Lower lobe of right lung (tissue), 2 donors: ENCODE measurements at places on chromosomes 3 and 15. TPM values are rescaled to one million over a fixed set of nuclear protein-coding genes. Genes with fewer than 3 reads are reported as not detected.

NRROS gene
- 20.7 TPM for total RNA-seq

RBMS3 gene
- total RNA-seq = 58.5 TPM

PLSCR4 gene
- 63.5 TPM for total RNA-seq

HRH1 gene
- total RNA-seq = 6.4 TPM

CA12 gene
- 4.9 TPM for total RNA-seq

SCN11A gene
- total RNA-seq = 0.27 TPM

GOLGA8G gene
- not detected for total RNA-seq

PCSK6 gene
- 12.3 TPM for total RNA-seq

EPHB3 gene
- total RNA-seq = 4.9 TPM

MCF2L2 gene
- 0.62 TPM for total RNA-seq

CYP1A1 gene
- total RNA-seq = 0.38 TPM

CD80 gene
- total RNA-seq = 8.6 TPM

DNA sequence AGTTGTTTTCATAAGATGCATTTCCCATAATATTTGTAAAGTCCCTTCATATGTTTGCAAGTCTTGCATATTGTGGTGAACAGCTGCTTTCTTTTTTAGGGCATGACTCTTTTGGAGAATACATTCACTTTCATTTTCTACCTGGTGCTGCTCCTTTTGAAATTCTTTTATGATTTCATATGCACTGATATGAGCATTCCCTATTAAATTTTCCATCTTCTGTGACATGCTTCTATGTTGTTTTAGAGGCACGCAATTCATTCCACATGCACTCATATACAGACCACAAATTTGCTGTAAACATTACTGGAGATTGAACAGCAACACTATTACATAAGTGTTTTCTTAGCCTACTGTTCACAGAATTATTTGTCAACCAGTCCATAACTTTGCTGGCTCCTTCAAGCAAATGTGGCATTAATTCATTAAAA is 92.8 kb upstream of the TNFSF10 start:
- DNase-seq = no peak

DNA sequence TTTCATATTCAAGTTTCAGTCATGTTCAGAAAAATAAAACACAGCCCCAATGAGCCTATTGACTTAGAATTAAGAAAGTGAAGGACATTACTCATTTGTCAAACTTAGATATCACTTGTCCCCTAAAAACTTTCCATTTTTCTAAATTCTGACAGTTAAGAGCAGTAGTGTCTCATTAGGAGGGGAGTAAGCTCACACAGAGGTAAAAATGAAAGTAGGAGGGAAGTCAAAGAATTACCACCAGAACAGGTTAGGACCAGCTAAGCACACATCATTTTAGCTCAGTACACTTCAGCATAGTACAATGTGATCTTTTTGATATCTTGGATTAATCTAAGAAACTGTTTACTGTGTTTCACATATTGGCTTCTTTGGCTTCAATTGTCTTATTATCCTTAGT is 64.3 kb downstream of the OSTN start:
- no peak for DNase-seq

- no peak for DNase-seq
These were observed 77.2 kb upstream of the ACKR4 start for GRCh38 chr3:132519914-132520313.

DNA sequence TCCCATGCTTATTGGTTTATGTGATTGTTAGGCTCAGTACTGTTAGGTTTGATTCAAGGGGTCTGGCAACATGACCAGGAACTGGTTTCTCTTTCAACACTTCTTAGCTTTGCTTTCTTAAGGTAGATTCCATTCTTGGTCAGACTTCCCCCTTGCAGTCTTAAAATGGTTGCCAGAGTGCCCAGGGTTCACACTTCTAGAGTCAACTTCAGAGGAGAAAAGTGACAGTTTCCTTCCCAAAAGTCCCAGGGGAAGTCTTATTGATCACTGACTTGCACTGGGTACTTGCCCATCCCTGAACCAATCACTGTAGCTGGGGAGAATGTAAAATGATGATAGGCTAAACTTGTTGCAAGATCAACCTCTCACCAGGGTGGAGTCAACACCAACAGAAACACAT is 14.1 kb downstream of the MGLL start:
- DNase-seq = no peak

DNA sequence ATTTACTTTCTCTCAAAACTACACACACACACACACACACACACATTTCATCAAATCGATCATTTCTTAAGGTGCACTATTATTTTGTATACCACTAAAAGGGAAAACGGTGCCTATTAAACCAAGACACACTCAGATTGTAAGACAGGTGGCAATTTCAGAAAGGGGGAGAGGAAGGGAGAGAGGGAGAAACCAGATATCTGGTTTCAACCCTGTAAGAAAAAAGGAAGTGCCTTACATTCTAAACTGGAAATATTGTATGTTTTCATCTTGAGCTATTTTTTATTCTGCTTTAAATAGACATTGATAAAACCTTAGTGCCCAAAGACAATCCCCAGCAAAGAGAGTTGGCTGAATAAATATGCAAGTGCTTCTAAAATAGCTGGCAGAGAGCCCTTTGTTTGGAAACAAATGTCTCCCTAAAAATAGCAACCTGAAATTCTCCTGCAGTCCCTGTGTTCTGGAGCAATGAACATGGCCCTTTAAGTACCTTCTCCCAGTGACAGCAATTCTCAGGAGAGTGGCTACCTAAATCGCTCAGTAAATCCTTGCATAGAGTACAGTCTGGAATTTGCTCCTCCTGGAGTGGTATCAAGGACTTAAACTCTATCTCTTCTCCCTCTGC is 85.7 kb downstream of the RARB start:
- DNase-seq = no peak

DNA sequence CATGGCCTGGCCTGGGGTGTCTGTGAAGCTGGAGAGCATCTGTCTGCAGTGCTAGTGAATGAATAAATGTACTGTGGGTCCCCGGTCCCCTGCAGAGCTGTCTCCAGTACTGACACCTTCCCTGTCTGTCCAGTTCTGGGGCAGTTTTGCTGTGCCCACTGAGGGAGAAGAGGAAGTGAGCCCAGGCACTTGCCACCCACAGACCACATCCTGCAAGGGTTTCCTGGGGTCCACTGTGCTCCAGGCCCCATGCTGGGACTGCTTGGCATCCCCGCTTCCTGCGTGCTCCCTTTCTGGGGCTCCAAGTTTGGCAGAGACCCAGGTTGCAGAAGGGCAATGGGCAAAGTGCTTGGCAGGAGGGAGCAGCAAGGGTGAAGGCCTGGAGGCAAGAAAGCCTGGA is 4.9 kb upstream of the SLC6A6 start:
- DNase-seq = no peak

- DNase-seq = no peak
These were observed 20.6 kb upstream of the SLC4A7 start for GRCh38 chr3:27504749-27505148.

DNA sequence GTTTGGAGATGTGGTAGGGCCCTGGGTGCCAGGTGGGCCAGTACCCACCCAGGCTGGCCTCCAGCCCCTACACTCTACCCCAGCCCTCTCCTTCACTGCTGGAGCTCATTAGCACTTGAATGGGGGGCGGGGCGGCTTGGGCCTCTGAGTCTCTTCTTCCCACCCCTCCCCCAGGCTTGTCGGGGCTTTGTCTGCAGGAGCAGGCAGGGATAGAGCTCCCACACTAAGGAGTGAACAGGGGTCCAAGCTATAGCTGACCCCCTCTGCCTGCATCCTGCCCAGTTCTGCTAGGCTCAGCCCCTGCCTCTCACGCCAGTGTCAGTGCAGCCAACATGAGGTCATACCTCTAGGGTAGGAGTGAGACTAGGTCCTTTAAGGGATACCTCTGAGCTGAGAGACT is 5.2 kb downstream of the GNAI2 start:
- DNase-seq = no peak

- no peak for DNase-seq
These were observed 221.1 kb upstream of the WNT5A start for GRCh38 chr3:55708242-55708641.

GRCh38 chr3:120410541-120410940 is 40.3 kb downstream of the FSTL1 start:
- DNase-seq = no peak

GRCh38 chr3:79012946-79013362 is 754.8 kb downstream of the ROBO1 start:
- DNase-seq = no peak

DNA sequence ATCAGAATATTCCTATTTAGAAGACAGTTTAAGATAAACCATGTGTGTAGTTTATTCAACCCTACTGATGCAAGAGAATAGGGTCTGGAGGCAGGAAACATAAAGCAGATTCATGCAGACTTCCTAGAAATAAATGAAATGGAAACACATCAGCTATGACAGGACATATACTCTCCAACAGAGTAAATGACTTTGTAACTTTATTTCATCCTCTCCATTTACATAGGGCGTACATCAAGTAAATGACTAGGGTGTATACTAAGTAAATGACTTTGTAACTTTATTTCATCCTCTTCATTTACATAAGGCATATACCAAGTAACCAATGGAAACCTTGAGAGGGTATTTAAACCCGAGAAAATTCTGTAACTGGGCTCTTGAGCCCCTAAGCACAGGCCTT is 17.6 kb upstream of the SRPRB start:
- no peak for DNase-seq

GRCh38 chr15:60001610-60002527 is 2.2 kb upstream of the FOXB1 start:
- no peak for DNase-seq

DNA sequence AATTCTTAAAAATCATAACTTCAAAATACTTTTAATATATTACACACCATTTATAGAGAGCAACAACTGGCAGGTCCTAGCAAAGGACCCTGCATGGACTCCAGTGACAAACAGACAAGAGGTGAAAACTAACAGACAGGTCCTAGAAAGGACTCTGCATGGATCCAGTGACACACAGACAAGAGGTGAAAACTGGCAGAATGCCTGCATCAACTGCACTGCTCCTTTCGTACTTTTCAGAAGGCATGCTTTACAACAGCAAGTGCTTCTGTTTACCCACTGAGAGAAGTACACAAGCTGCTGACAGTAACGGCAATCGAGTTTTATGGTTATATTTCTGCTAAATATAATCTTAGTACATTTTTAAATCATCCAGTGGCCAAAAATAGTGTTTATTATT is 24.3 kb upstream of the GP5 start:
- DNase-seq = no peak

DNA sequence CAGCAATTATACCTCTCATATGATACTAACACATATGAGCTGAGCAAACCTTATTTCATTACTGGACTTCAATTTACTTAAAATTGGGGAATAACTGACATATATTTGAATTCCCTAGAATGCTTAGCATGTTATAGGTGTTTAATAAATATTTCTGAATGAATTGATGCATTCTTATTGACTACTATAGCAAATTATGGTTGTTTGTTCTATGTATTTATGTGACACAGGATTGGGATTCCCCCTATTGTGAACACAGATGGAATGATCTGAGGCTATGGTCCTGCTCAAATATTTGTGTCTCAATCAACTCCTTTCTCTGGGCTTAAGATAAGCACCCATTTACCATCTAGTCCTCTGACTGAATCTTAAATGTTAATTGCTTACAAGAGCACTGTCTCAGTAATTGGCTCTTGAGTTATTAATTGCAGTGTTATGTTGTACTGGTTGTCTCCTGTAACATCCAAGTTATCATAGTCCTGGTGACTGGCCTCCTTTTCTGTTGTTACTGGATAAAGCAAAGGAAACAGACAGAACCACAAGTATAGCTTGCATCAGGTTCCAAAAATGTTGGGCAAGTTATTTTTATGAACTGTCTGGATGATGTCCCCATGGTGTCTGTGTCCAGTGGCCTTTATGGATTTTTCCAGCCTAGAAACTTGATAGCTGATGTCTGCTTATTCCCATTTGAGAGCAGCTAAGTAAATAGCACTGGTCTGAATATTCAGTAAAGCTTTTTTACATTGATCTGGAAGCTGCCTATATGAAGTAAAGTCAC is 2.3 kb upstream of the UACA start:
- DNase-seq = no peak

- DNase-seq = no peak
These were observed 109.3 kb downstream of the OCA2 start for GRCh38 chr15:27989838-27990237.
